Inflammatory macrophage treated with lipopolysaccharide for 1 hour (primary cell): ENCODE measurements at places on chromosomes 1 and 21.

GRCh38 chr1:233394860-233395717 lies 67.6 kb downstream of the MAP3K21 start:
- peak; percentile 60 for DNase-seq

- no peak for DNase-seq
These were observed 16.0 kb downstream of the THEM4 start for GRCh38 chr1:151893176-151893924.

- no peak for DNase-seq
These were observed 63.6 kb downstream of the MYOM3 start for GRCh38 chr1:24048205-24048869.

DNA sequence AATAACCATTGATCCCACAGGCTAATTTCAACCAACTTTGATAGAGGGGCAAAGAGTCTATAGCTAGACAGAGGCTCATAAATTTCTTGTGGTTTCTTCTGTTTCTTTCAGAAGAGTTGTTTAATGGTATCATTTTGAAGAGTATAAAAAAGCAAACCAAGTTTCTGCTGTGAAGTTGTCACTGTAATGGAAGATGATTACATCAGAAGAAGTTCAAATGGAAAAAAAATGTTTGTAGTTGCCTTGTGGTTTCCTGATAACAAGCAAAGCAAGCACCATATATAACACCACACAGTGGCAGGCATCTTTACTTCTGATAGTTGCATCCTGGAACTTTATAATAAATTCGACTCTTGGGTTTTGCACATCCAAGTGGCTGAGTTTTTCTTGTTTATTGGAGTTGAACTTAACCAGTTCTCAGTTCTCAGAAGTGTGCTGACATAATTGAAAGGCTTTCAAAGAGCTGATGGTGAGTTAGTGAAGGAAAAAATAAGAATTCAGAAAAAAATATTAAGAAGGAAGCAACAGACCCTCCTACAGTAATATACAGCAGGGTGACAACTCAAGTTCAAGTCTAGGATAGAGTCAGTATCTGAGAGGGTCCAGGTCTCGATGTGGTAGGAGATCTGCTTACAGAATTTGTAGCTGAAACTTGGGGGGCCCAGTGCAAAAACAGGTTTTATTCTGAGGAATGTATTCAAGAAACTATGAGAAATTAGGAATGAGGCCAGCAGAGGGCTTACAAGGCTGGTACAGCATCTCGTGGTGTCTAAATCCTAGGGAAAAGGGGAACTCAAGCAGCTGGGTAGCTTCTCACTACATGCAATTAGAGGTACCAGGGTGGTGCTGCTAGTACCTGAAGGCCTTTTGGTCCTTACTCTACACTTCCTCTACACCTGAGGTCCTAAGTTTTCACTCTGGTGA lies 123.5 kb downstream of the CRB1 start:
- no peak for DNase-seq

DNA sequence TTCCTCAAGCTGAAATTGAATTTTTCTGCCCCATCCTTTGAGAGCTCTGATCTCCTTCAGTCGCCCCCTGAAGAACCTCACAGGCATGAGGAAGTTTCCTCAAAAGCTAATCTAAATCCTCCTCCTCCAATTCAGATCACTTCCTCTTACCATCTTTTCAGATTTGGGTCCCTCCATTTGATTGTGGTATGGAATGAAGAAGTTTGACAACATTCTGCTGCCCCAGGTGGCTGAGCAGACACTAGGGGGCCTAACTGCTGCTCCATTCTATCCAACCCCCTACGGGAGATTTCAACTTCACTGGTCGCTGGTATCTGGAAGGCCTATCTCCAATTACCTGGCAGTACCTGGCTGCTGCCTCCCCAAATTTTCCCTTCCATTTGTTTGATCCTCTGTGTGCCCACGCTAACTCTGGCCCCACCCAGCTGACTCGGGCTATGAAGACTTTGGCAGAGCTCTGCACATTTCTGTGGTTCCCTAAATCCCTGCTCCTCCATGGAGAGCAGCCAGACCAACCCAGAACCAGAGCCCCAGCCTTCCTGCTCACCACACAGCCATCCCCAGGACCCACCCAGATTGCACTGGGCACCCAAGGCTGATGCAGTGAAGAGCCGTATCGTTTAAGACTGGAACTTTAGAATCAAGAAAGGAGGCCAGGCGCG lies 7.8 kb downstream of the IRF6 start:
- DNase-seq: no peak

DNA sequence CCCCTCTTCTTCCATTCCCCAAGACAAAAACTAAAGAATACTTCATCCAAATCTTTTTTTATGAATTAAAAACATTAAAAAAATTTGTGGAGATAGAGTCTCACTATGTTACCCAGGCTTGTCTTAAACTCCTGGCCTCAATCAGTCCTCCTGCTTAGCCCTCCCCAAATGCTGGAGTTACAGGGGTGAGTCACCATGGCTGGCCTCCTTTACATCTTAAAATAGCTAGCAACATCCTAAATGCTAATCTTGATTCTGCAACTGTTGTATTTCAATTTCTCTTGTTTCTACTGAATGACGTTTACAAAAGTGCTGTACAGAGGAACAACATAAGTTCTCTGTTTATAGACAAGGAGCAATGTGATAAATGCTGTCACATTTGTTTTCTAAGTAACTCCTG lies 483.5 kb downstream of the ADGRL2 start:
- DNase-seq: no peak

- DNase-seq: no peak
These were observed 34.4 kb downstream of the MAP3K21 start for GRCh38 chr1:233361876-233362275.

GRCh38 chr1:178019622-178020021 lies 49.8 kb upstream of the SEC16B start:
- DNase-seq: no peak

GRCh38 chr1:225879521-225880221 lies 2.5 kb downstream of the TMEM63A start:
- no peak for DNase-seq

DNA sequence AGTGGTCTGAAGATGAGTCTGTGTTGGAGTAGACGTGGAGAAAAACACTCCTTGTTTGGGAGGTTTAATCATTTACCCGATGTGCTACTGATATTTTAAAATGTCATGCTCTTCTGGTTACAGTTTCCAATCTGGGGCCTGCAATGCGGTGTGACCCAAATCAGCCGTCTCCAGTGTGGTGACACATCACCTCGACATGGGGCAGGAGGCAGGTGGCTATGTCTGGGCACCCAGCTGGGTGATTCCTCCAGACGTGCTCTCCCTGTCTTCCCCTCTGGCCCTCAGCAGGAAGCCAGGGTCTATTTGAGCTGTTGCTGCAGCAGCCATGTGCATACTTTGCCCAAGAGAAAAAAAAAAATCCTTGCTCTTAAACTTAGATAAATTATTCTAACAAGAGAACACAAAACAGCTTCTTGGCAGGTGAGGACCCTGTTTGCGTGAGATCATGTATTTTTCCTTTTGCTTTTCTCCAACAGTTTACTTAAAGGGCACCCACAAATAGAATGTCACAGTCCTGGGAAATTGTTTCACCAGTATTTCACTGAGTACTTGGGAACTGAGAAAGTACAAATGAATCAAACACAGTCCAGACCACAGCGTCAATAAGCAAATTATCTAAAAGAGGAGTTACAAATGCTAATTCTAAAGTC lies 38.9 kb upstream of the MAP10 start:
- DNase-seq: no peak

GRCh38 chr1:236394879-236395229 lies 768 bp downstream of the EDARADD start:
- no peak for DNase-seq

DNA sequence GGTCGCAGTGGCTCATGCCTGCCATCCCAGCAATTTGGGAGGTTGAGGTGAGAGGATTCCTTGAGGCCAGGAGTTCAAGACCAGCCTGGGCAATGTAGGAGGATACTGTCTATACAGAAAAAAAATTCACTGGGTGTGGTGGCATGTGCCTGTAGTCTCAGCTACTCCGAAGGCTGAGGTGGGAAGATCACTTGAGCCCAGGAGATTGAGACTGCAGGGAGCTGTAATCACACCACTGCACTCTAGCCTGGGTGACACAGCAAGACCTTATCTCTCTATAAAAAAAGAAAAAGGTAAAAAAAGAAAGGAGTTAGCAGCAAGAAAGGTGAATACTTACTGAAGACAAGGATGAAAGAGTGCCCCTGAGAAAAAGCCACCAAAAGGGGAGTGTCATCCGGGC lies 23.7 kb upstream of the BCL10 start:
- no peak for DNase-seq

DNA sequence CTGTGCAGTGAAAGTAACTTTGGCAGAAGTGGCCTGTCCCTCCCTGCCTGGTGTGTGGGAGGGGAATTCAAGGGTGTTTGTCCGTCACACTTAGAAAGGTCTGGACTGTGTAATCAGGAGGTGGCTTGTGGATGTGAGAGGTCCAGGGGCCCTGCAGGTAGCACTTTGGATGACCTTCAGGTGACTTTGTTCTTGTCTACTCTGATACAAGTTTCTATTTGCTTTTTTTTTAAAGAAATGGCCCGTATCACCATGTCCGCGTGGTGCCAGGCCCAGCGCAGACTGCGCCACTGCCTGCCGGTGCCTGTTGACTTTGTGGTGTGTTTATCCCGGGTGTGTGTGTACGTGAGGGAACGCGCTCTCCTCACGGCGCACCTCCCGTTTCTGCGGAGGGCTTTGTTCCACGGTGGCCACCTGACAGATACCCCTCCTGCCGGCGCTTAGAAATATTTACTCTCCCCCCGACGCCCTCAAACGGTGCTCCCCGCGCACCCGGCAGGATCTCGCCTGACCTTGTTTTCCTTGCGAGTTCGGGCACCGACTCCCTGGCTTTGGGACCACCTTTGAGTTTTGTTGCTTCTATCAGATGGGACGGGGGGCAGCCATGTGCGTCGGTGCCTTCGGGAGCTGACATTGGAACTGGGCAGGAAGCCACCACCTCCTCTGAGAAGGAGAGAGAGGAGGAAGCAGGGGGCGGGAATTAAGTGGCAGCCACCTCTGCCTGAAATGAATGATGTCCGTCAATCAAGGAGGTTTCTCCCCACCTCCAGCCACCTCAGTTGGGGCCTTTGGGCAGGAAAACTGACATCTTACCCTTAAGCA lies 119.4 kb downstream of the PRDM16 start:
- DNase-seq: no peak

- no peak for DNase-seq
These were observed 300.4 kb downstream of the PTPRC start for GRCh38 chr1:198939286-198939685.

DNA sequence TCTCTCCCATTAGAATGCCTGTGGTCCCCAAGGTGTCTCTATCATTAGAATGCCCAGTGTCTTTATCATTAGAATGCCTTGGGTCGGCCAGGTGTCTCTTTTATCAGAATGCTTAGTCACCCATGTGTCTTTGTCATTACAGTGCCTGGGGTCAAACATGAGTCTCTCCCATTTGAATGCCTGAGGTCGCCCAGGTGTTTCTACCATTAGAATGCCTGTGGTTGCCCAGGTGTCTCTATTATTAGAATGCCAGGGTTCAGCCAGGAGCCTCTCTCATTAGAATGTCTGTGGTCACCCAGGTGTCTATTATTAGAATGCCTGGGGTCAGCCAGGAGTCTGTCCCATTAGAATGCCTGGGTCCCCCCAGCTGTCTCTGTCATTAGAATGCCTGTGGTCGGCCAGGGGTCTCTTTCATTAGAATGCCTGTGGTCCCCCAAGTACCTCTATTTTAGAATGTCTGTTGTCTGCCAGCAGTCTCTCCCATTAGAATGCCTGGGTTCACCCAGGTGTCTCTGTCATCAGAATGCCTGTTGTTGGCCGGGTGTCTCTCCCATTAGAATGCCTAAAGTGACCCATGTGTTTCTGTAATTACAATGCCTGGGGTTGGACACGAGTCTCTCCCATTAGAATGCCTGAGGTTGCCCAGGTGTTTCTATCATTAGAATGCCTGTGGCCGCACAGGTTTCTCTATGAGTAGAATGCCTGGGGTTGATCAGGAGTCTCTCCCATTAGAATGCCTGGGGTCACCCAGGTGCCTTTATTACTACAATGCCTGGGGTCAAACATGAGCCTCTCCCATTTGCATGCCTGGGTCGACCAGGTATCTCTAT lies 57.1 kb downstream of the RNF187 start:
- no peak for DNase-seq

GRCh38 chr1:6208723-6209660 lies 3.1 kb downstream of the RNF207 start:
- peak; percentile 49 for DNase-seq

GRCh38 chr1:26585471-26585870 lies 55.9 kb downstream of the RPS6KA1 start:
- DNase-seq: peak; percentile 34

DNA sequence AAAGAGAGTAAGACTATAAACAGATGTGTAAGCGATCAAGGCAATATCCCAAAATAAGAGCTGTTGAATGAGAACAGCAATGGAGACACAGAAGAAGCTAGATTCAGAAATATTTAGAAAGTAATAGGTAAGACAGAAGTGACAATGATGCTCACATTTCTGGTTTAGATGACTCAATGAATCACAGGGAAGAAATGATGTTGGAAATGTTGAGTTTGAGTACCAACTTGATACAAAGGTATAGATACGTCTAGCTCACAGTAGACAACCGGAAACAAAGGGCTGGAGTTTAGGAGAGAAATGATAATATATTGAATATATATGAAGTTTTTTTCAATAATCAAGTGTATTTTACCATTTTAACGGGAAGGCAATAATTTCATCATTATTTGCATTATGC lies 6.5 kb downstream of the GATAD2B start:
- DNase-seq: no peak

- no peak for DNase-seq
These were observed 32.0 kb downstream of the OLFM3 start for GRCh38 chr1:101964708-101965107.

DNA sequence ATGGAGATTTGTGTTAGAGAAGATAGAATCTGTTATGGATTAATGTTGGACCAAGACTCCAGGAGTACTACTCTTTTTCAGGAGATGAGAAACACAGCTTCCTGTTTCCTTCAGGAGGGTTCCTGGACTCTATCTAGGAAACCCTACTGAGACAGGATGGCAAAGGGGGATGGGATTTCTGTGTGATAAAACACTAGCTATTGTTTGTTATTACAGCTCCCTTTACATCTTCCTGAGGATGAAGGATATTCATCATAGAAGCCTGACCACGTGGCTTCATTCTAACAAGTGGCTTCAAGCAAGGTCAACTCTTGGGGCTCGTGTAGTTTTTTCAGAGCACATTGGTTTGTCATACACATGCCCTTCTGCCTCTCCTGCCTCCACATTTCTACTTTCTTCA lies 33.3 kb downstream of the RGL1 start:
- no peak for DNase-seq

DNA sequence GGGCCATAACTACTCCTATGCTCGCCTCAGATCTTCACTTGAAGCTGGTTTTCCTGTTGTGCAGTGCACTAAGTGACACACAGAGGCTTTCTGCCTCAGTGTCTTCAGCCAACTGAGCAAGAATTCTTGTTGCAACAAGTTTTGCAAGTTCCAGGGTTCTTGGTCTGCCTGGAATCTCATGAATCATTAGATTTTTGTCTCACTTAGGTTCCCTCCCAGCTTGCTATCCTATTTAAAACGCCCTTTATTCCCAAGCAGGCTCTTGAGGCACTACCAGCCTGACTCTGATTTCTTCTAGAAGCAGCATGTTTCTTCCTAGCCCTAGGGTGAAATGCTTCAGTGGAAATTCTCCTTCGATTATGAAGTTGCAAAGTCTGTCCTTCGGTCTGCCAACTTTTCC lies 158.8 kb downstream of the C1orf21 start:
- no peak for DNase-seq
